ENCODE measurements at places on chromosomes 12 and 14.
A peak's percentile ranks its signal among the peaks of the same experiment; 100 is the strongest.

DNA sequence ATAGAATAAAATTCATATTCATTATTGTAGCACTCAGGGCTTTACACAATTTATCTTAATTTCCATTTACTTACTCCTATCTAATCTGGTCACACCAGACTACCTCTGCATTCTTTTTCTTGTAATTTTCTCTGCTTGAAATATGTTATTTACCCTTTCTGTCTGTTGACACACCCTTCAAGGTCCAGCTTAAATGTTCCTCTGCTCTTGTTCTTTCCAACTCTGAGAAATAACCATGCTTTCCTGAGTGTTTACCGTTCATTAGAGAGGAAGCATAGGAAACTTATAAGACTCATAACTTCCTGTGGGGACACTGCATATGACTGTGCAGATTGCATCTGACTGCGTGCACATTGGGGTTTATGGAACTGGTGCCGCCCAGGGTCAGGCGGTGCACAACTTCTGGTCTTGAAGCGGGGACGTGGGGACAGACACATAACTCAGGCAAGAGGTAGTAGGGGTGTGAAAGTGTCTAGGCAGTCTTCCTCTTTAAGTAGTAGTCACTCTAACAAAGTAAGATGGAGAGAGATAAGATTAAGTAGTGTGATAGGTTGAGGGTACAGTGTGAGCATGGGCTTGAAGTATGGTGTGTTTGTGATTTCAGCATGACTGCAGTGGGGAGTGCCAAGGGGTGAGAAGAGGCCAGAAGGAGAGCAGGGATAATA lies 42.6 kb upstream of the FOXJ2 start:
- peak; percentile 44 for DNase-seq

DNA sequence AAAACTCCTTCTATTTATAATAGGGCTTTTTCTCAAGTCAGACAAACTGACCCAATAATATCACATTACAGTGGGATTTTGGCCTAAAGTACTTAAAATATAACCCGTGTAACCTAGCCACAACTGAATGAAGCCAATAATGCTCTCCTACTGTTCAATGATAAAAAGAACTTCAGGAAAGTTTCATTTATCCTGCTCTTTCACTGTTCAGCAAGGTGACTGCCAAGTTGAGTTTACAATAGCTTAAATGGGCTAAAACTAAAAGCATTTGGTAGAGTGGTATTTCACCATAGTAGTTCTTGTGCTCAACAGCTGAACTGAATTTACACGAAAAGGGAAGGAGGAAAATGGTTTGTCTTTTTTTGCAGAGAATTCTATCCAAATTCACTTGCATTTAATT lies 49.8 kb downstream of the CNTN1 start:
- DNase-seq = no peak

- no peak for DNase-seq
Measured at GRCh38 chr12:65605019-65605418, 219.3 kb upstream of the HMGA2 start.

DNA sequence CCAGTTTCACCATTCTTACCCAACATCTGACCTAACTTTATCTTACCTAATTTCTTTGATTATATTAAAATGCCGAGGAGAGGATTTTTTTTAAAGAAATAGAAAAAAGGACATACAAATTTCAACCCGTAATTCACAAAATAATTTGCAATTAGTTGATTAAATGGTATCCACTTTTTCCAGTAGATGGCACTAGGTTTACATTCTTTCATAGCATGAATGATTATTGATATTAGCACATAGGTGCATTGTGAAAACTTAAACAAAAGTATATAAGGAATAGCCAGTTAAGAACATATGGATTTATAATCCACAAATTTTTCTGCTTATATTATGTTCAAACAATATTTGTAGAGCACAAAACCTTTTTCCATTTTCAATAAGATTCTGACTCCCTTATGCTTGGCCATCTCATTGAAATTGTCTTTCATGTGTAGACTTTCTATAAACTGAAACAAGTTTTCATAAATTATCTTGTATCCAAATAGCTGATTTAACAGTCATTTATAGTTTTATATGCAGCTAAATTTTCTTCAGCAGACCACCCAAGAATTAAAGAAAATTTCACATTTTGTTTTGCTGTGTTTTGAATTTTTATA lies 35.3 kb downstream of the MSRB3 start:
- DNase-seq = no peak

DNA sequence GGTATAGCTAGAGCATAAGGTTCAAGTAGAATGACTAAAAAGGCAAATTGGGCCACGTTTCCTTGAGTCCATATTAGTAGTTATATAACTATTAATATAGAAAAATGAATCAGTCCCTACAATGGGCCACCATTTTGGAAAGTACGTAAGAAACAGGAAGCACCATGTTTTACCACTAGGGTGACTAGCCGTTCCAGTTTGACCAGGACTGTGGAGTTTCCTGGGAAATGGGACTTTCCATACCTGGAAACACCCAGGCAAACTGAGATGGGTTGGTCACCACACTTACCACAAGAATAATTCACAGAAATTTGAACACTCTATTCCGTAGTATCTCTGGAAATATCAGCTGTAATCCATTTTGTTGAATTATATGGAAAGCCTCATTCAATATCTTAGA lies 2.1 kb upstream of the MAGOHB start:
- DNase-seq = no peak
